ENCODE measurements at places on chromosomes 1 and 21. TPM values are rescaled to one million over a fixed set of nuclear protein-coding genes. Genes with fewer than 3 reads are reported as not detected.

NTMT2 gene
- total RNA-seq = 0.50 TPM

ATP1A1 gene
- total RNA-seq = 179 TPM

DNA sequence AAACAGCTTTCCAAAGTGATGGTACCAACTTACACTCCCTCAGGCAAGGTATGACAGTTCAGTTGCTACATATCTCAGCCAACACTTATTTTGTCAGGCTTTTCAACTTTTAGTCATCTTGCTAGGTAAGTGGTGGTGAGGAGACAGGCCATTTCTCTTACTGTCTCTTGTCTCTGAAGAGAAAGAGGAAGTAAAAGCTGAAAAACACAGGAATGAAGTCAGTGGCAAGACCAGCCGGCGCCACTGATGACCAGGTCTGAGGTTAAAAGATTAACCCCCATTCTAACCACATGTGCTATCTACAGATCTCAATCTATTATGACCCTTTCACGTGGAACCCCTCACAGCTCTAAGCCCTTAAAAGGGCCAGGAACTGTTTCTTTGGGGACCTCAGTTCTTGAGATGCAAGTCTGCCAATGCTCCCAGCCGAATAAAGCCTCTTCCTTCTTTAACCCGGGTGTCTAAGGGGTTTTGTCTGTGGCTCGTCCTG is 4.2 kb downstream of the ADCY10 start:
- H3K4me1 ChIP-seq = no peaks in the 10 kb centered on the region
- H3K36me3 ChIP-seq = no peaks in the 10 kb centered on the region
- no peak overlapping the region for H3K27ac ChIP-seq
- no peak overlapping the region for H3K4me3 ChIP-seq

DNA sequence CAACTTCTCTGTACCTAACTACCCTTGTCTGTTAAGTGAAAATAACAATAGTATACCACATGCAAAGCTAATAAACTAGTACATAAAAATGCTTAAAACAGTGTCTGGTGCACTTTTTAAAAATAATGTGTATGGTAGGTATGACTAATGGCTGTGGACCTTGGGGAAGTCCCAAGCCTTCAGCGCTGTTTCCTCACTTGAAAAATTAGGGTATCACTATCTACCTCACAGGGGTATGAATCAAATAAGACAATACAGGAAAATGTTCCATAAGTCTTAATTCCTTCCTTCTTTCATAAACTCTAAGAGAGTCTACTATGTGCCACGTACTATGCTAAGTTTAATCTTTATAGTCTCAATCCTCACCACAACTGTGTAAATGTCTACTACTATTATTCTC is 32.0 kb downstream of the EGLN1 start:
- peaks cover 4% of the 10 kb centered on the region for H3K4me1 ChIP-seq
- no peak overlapping the region for H3K4me3 ChIP-seq
- DNase-seq = no peak
- H3K27ac ChIP-seq = no peak overlapping the region
- peaks cover 4% of the 10 kb centered on the region for H3K36me3 ChIP-seq

- no peak for DNase-seq
- H3K27ac ChIP-seq = no peak overlapping the region
- H3K4me3 ChIP-seq = no peak overlapping the region
- H3K4me1 ChIP-seq = no peaks in the 10 kb centered on the region
- no peaks in the 10 kb centered on the region for H3K27me3 ChIP-seq
Observed at GRCh38 chr1:168763031-168763430, 34.0 kb upstream of the DPT start.

- no peak overlapping the region for H3K27ac ChIP-seq
- DNase-seq = no peak
- no peaks in the 10 kb centered on the region for H3K36me3 ChIP-seq
- no peaks in the 10 kb centered on the region for H3K27me3 ChIP-seq
Observed at GRCh38 chr1:51072043-51072439, 30.0 kb upstream of the C1orf185 start.
